ENCODE measurements at places on chromosomes 6 and 20.

GRCh38 chr6:32852018-32852843 lies 1.3 kb downstream of the TAP1 start:
- DNase-seq: no peak

DNA sequence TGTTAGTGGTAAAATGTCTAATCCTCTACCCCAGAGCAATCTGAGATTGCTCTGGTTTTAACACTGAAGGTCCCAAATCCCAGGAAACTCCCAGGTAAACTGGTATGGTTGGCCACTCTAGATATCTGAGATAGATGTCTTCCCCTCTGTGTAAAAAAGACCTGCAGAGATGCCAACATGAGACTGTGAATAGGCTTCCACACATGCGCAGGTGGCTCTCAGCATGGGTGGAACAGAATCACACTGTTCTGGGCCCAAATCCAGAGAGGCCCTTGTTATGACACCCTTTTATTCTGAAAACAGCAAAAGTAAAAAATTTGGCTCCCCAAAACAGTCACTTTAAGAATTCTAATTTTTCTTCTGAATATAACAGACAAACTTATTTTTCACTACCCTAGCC lies 88.7 kb upstream of the BMP5 start:
- DNase-seq: no peak

DNA sequence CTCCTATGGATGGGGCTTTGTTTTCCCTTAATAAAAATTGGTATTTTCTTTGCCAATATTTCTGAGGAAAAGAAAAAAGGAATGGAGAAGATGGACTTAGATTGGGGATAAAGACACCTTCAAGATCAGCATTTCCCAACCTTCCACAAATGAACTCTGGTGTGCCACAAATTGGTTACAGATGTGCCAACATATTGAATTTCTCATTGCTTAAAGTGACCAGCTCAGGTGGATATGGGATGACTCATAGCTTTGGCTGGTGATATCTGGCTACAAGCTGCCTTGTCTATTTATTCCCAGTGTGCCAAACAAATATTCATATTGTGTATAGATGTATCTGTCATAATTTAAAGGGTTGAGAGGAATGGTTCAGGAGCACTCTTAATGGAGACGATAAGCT lies 32.5 kb downstream of the THEMIS start:
- no peak for DNase-seq

GRCh38 chr20:33257237-33257636 lies 21.4 kb downstream of the BPIFA1 start:
- no peak for DNase-seq

Data from GM04504 (cell line).